ENCODE measurements at places on chromosomes 3 and 15.

- no peak for DNase-seq
Measured at GRCh38 chr15:65409036-65409631, 13.6 kb downstream of the IGDCC4 start.

GRCh38 chr15:94893091-94893490 lies 661.7 kb downstream of the MCTP2 start:
- no peak for DNase-seq

- no peak for DNase-seq
Measured at GRCh38 chr3:194312186-194312742, 38.9 kb downstream of the CPN2 start.

- DNase-seq, result no peak
Measured at GRCh38 chr15:23913081-23913480, 226.0 kb upstream of the NDN start.

DNA sequence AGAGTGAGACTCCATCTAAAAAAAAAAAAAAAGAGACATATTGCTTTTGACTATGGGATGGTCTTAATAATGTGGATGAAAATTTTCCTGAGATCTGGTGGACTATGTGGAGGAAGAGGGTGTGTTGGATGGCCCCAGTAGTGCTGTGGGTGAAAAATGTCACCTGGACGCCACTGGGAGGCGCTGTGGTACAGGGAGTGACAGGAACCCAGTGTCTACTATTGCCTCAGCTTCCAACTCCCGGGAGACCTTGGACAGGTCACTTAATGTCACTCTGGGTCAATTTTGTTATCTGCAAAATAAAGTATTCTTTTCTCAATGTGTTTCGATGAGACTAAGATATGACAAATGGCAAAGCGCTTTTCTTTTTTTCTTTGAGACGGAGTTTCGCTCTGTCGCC lies 27.7 kb upstream of the DCP1A start:
- peak; percentile 89 for DNase-seq

GRCh38 chr3:164416491-164417222 lies 661.6 kb downstream of the SI start:
- DNase-seq, result no peak

- DNase-seq, result no peak
Measured at GRCh38 chr15:75062706-75063105, 39.3 kb downstream of the PPCDC start.

- no peak for DNase-seq
Measured at GRCh38 chr3:171103185-171103584, 76.7 kb upstream of the SLC2A2 start.

DNA sequence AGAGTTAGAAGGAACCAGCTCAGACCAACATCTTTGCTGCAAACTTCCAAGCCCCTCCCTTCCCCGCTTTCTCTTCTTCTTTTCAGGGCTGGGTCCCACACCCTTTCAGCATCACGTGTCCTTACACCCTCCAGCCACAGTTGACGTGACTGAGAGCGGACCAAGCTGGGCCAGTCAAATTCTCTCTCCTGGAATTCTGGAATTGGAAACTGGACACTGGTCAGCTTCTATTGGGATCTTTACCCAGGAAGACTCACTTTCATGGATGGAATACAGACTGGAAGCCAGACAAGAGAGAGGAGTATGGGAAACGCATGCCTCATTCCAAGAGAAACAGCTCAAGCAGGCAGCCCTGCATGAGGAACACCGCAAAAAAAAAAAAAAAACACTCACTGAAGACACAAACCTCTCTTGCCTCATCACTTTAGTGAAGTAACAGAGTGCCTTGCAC lies 12.4 kb upstream of the TPM1 start:
- peak; percentile 54 for DNase-seq

GRCh38 chr3:38651153-38651789 lies 1.8 kb upstream of the SCN5A start:
- peak; percentile 68 for DNase-seq

DNA sequence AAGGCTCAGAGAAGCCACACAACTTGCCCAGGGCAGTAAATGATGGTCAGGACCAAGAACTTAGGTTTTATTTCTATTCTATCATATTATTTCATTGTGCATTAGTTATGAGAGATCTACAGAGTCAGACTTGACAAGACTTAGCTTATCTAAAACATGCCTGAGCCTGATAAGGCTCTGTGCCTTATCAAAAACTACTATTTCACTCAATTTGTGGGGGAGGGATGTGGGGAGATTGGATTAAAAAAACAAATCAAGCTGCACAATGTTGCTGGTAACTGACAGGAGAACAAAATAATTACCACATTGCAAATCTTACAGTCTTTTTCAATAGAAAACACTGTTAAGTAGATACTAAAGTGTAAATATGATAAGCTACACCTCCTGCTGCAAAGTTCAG lies 16.0 kb downstream of the HACD2 start:
- no peak for DNase-seq

DNA sequence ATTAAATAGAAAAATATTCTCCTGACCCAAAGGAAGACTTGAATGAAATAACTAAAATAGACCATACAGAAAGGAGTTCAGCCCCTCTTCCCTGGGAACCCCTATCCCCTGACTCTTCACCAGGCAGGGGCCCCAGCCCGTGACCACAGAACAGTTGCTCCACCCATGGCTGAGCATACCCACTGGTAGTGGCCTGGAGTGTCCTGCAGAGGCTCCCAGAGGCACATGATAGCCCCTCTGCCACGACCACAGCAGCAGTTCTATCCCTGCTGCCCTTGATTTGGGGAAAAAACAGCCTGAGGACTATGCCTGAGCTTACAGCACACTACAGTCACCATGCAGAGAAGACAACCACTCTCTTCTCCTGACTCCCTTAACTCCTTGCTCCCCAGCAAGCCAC lies 31.8 kb downstream of the TTC14 start:
- DNase-seq, result no peak

DNA sequence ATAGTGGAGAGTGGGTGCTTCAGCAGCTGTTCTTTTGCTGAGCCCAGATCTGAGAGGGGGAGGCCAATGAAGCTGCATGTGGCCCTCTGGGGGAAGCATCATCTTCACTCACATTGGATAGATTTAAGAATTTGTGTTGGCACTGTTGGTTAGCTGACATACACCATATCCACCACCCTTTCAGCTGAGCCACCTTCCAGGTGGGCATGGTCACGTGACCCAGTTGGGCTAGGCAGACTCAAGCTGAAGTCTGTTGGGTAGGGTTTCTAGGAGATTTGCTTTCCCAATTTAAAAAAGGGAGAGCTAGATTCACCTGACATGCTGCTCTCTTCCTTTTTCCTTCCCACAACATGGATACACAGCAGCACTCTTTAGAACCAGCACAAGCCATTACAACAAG lies 311.0 kb downstream of the CHST2 start:
- DNase-seq, result no peak

DNA sequence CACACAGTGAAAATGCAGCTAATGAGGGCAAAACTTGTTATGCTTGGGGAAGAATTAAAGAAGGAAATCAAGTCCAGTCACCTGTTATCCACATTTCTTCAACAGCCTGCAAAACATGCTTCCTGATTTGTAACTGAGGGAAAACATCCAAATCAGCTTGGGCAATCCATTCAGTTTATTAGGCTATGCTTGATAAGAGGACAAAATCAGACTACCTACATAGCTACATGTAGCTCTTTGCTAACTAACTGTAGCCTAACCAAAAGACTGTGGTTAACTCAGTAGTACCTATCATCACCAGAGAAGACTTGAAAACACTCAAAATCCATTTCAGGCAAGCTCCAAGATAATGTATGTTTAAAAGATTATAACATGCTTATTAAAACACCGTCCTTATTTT lies 436.4 kb downstream of the SHQ1 start:
- DNase-seq, result no peak

GRCh38 chr3:30167541-30168011 lies 438.8 kb upstream of the TGFBR2 start:
- DNase-seq, result no peak

DNA sequence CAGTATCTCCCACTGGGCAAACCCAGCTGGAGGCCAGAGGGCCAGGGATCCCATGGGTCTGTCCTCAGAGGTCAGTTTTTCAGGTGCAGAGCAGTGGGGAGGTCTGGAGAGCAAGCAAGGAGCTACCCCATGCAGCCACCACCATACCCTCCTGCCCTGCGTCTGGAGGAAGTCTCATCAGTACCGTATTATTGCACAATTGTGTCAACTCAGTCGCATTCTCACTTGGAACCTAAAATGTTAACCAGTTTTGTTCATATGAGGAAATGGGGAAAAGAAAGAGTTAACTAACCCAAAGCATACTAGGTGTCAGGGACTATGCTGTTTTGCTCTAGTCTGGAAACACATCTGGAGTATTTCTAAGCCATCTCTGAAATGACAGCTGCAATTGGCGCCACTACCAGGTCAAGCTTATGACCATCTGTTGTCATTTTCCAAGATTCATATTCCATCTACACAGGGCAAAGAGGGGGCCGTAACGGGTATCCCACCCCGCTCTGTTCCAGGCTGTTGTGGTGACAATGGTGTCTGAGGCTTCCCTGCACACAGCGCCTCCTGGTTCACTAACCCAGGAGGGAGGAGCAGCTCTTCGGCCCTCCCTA lies 16.9 kb upstream of the APBA2 start:
- no peak for DNase-seq

- peak; percentile 12 for DNase-seq
Measured at GRCh38 chr3:145906755-145907154, 254.2 kb downstream of the PLOD2 start.

GRCh38 chr15:68653801-68654200 lies 75.0 kb downstream of the CORO2B start:
- DNase-seq, result no peak

GRCh38 chr3:102002056-102002455 lies 152.7 kb downstream of the NFKBIZ start:
- no peak for DNase-seq

- peak; percentile 22 for DNase-seq
Measured at GRCh38 chr15:53880357-53880756, 97.9 kb upstream of the UNC13C start.

Measured in stomach (tissue), 19 donors.